ENCODE measurements at places on chromosomes 2 and 18. TPM values are rescaled to one million over a fixed set of nuclear protein-coding genes. Genes with fewer than 3 reads are reported as not detected.

The EPHA4 gene
- total RNA-seq, result 53.3 TPM

The REG3G gene
- total RNA-seq, result not detected

DNA sequence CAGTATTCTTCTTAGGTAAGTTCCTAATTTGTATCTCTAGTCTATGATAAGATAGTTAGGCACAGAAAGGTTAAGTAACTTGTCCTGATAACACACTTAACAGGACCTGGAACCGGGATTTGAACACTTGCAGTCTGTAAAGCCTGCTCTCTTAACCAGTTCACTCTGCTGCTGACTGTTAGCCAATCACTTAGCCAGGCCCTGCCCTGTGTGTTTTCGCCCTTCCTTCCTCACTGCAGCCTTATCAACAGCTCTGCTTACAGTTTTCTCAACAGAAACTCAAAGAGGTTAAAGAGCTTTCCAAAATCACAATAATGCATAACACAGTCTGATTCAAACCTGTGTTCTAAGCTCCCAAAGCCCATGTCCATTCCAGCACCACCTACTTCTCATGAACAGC, 151.7 kb downstream of the TRABD2A start:
- no peak for DNase-seq
- no peak overlapping the region for H3K4me3 ChIP-seq
- H3K36me3 ChIP-seq, result no peaks in the 10 kb centered on the region
- H3K27ac ChIP-seq, result no peak overlapping the region
- H3K27me3 ChIP-seq, result no peaks in the 10 kb centered on the region
- H3K4me1 ChIP-seq, result no peaks in the 10 kb centered on the region

- H3K27me3 ChIP-seq, result no peaks in the 10 kb centered on the region
- H3K27ac ChIP-seq, result no peak overlapping the region
- no peak for DNase-seq
- H3K4me3 ChIP-seq, result no peak overlapping the region
Observed at GRCh38 chr18:1958798-1959197, 612.5 kb downstream of the METTL4 start.

DNA sequence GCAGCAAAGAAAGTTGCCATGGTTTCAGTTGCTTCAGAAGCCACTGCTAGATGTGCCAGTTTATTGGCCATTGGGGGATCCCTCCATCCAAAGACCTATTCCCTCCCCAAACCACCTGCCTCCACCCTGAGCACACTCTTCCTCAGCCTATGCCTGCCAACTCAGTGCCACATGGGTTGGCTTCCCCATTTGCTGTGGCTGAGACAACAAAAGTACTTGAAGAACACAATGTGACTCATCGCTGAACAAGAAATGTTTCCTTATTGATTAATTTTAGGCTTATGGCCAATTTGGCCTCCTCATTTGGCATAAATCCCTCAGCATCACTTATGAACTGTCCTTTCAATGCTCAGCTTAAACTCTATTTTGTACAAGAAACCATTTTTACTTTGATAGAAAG, 215.9 kb downstream of the TMEM247 start:
- H3K4me3 ChIP-seq, result no peak overlapping the region
- H3K27me3 ChIP-seq, result no peaks in the 10 kb centered on the region
- no peaks in the 10 kb centered on the region for H3K36me3 ChIP-seq
- H3K4me1 ChIP-seq, result no peaks in the 10 kb centered on the region
- H3K27ac ChIP-seq, result no peak overlapping the region

DNA sequence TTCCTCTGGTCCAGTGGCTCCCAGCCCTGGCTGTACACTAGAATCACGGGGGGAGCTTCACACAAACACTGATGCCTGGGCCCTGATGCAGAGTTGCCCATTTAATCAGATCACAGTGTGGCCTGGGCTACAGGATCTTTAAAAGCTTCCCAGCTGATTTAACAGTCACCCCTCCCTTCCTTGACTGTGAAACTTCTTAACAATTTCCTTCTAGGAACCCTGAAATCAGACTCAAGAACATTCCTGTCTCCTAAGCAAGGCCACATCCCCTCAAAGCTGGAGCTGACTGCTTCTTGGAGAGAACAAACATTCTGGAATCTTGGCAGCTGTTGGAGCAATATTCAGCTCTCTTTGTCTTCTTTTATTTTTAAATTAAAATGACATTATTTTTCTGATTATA, 88.7 kb downstream of the ADD2 start:
- no peaks in the 10 kb centered on the region for H3K36me3 ChIP-seq
- H3K27me3 ChIP-seq, result no peaks in the 10 kb centered on the region
- no peak overlapping the region for H3K27ac ChIP-seq
- no peak for DNase-seq
- H3K4me1 ChIP-seq, result no peaks in the 10 kb centered on the region
